GM18507 (cell line): ENCODE measurements at places on chromosomes 2 and 18.

DNA sequence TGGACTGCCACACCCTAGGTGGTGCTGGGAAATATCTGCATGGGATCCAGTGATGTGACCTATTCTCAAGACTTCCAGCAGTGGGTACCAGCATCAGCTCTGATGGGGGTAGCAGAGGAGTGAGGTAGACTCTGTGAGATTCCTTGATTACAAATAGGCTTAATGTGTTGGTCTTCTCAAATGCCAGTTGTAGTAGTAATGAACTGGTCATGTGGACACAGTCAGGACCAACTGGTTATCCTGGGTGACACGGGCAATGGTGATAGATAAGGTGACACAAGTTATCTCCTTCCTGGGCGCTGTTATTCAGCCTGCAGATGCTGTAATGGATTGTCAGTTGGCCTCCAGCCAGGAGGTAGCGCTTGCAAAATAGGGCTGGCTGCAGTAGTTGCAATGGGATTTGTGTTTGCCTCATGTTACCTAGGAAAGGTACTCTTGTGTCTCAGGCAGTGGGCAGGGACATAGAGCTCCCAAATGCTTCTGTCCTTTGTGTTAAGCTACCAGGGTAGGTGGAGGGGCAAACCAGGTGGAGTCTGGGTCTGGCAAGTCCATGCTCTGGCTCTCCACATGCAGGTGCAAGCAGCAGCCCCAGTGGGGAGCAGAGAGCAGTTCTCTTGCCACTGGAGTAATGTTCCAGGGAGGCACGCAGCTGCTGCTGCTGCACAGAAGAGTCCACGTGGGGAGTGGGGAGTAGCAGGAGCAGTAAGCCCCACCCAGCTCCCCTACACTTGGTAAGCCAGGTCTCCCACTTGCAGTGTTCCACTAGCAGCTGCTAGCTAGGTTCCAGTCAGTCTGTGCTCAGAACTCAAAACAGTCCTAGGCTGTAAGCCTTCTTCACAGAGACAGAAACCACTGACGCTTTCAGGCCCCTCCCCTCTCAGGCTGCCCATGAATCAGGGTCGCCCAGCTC, 505.4 kb upstream of the DDX18 start:
- no peak for DNase-seq

DNA sequence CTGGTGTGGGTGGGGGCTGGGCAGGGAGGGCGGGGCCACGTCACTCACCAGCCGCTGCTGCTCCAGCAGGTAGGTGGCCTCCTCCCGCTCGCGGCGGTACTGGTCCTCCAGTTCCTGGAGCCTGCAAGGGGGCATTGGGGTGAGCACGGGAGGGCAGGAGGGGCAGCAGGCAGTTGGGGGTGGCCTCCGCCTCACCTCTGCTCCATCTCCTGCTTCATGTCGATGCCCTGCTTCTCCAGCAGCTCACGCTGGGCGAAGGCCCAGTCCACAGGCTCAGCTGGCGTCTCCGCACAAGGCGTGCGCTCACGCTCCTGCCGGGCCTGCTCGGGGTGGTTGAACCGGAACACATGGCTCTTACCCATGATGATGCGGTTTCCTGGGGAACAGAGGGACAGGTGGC, 57.0 kb downstream of the KIF1A start:
- DNase-seq, result no peak

DNA sequence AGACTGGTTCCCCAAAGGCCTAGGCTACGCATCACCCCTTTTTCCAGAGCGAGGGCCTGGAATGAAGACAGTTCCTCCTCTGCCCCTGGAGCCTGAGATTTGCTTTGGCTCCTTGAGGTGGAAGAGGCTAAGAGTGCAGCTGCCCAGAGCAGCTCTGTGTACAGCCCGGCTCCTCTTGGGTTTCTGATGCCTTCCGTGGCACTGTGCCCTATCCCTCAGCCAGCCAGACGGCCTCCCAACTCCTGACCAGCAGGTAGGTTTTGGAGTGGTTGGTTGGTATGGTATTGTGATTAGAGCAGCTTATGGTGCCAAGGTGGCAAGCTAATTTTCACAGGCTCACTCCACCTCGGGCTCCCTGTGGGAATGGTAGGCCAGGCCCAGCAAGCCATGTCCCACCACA, 112.2 kb downstream of the TANC1 start:
- DNase-seq, result no peak

- DNase-seq, result no peak
These were observed 21.9 kb downstream of the HJURP start for GRCh38 chr2:233832414-233832813.

GRCh38 chr2:43239981-43240765, 13.8 kb upstream of the ZFP36L2 start:
- DNase-seq, result no peak

GRCh38 chr2:10462178-10463083, 14.3 kb upstream of the ODC1 start:
- no peak for DNase-seq
